ENCODE measurements at places on chromosomes 4 and X.

DNA sequence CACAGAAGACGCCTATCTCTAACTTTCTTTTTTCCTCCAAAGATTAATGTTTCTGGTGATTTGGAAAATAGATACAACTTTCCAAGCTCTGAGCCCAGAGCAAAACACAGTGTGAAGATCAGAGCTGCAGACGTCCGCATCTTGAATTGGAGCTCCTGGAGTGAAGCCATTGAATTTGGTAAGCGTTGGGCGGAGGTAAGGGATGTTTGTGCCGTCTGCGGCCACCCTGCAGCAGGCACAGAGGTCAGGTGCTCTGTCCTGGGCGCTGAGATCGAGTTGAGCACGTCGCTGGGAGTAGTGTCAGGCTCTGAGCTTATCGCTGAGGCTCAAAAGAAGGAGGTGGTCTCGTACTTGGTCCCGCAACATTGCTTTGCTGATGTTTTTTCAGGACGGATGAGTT is 31.8 kb downstream of the CSF2RA start:
- DNase-seq = no peak

DNA sequence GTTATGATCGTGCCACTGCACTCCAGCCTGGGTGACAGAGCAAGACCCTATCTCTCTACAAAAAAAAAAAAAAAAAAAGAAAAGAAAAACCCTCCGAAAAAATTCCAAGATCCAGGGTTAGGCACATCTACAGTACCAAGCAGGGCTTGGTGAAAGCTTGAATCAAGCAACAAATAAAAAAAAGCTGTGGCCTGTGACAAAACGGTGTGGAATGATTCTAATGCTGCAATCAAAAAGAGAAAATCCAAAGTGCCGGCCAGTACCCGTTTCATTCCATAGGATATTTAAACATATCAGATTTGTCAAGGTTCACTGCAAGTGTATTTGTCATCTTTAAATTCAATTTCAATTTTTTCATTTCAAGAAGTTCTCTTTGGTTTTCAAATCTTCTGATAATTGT is 20.5 kb downstream of the RWDD4 start:
- DNase-seq = no peak

- no peak for DNase-seq
Observed at GRCh38 chrX:11311706-11312105, 18.5 kb downstream of the AMELX start.

DNA sequence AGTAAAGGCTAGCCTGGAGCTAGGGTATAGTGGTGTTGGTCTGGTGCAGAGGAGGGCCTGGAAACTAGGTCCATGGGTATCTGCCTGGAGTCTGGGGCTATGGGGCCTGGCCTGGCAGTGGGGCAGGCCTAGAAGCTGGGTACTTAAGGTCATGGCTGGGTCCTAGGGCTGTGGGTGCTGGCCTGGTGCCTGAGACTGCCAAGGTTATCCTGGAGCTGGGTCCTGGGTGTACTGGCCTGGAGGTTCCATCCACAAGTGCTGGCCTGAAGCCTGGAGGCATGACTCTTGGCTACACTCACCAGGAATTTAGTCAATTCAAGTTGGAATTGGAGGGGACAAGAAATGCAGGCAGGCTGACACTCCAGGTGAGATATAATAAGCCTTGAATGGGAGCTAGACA is 108.4 kb upstream of the ZCCHC13 start:
- no peak for DNase-seq

- no peak for DNase-seq
Observed at GRCh38 chrX:9110808-9111207, 76.9 kb upstream of the FAM9B start.

DNA sequence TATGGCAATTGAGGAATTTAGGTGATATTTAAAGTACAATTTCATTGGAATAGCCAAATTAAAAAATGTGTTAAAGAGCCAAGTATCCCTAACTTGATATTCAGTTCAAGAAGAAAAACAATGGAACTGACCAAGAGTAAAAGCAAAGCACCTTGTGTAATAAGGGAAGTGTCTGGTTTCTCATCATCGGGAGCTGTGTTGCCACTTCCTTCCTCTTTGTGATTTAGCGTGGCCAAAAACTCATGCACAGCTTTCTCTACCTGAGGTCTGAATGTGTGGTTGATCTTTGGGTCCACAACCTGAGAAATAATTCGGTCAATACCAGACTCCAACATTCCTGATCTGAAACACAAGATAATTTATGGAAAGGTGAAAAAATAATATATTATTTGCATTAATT is 12.4 kb downstream of the BOD1L1 start:
- no peak for DNase-seq

DNA sequence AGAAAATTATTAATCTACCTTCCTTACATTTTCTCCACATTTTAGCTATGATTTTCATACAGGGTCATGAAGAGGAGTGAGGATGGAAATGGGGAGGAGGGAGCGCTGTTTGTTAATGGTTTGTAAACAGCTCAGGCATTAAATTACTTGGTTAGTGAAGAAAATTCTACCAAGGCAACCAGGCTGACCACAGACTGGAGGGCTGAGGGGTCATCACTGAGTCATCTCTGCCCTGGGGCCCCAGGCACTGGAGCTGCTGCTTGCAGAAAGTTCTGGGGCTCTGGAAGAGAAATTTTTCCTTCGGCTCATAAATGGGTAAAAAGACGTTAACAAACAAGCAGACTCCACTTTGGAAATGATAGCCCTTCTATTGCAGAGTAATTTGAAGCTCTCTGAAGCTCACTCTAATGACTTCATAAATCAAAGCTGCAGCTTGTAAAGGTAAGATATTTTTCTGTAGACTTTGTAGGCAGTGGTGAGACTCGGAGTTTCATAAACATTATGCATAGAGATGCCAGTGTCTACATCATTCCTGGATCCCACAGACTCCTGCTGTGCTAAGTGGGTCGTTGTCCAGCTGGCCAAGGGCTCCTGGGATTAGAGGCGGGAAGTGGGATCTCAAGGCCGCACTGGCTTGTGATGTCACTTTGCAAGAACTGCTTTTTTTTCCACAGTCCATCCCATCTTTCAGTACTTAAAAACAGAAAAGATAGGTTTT is 159.6 kb downstream of the PTTG2 start:
- DNase-seq = no peak

- no peak for DNase-seq
Observed at GRCh38 chr4:80070880-80071603, 2.0 kb downstream of the ANTXR2 start.

DNA sequence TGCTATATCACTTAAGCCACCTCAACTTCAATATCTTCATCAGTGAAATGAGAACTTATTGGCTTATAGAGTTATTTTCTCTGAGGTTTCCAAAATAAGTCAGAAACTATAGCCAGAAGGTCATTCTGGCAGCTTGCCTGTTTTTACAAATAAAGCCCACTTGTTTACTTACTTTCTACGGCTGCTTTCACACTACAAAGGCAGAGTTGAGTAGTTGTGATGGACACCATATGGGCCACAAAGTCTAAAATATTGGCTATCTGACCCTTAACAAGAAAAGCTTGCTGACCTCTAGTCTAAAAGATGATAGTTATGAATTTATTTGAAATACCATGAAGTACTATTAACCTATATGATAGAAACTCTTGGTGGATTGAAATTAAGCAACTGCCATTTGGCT is 67.3 kb upstream of the ATOH1 start:
- no peak for DNase-seq

DNA sequence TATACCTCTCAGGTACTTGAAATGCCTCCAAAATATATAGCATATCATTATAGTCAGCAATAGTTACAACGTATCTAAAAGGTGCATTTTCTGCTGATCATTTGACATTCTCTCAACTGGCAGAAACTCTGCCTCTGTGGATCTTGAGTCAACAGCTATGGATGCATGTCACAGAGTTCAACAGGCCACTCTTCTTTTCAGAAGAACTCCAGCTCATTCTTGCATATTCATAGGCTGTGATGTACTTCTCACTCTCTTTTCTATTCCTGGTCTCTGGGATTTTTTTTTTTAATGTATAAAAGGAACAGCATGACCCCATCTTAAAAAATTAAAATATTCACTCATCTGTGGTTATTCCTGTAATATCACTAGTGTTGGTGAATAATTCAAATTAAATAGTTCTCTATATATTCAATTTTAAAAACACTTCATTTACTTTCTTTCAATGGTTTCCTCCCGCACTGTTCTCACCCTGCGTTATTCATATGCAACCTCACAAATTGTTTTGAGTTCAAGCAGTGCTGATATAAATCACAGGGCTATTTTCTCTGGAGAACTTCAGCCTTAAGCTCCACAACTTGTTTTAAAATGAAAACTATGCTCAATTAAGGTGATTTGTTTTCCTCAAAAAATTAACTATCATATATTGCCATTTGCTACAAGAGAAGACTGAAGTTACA is 1111.2 kb upstream of the ADGRL3 start:
- DNase-seq = no peak

- no peak for DNase-seq
Observed at GRCh38 chr4:100525686-100526085, 7.9 kb upstream of the EMCN start.

DNA sequence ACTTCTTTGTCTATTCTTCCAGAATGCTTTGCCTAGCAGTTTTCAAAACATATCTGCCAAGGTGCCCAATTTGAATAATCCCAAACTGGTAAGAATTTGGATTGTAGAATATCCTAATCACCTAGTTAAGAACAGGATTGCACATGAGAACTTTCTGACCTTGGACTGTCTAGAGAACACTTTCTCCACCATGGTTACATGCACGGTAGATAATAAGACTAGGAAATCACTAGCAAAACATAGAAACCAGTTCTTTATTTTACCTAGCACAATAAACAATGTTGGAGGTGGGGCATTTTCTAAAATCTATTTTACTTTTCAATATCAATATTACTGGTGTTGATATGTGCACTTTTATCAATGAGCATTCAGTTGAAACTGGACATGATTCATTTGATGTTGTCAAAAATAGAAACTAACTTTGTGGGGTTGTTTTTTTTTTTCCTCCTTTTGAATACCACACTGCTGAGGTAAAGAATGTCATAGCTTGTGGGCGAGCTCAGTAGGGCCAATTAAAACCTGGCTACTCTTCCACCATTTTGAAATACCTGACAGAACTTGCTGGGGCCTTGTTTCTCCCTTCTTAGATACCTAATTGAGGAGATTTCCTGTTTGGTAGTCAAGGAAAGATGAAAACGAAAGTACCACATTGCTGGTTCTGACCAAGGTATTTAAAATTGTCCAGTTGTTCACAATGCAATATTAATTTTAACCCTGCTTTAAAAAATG is 10.4 kb downstream of the MID1IP1 start:
- DNase-seq = no peak

- DNase-seq = no peak
Observed at GRCh38 chrX:76434103-76434741, 6.7 kb downstream of the MAGEE1 start.

DNA sequence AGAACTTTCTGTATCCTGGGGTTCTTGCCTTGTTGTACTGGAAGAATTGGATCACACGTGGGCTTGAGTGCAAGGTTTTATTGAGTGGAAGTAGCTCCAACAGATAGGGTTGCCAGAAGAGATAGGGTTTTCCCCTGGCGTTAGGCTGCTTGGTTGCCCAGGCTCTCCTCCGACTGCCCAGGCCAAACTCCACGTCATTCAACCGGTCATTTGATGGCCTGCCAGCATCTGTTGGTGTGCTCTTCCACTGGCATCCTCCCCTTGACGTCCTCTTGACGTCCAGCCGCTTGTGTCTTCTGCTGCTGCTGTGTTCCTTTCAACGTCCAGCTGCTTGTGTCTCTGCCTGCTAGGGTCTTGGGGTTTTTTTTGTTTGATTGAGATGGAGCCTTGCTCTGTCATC is 340.3 kb upstream of the ZCCHC13 start:
- DNase-seq = no peak

- no peak for DNase-seq
Observed at GRCh38 chr4:24643774-24644520, 59.6 kb upstream of the DHX15 start.

- DNase-seq = no peak
Observed at GRCh38 chrX:17984415-17984814, 123.3 kb upstream of the RAI2 start.

GRCh38 chrX:116246261-116246660 is 75.7 kb downstream of the AGTR2 start:
- no peak for DNase-seq

DNA sequence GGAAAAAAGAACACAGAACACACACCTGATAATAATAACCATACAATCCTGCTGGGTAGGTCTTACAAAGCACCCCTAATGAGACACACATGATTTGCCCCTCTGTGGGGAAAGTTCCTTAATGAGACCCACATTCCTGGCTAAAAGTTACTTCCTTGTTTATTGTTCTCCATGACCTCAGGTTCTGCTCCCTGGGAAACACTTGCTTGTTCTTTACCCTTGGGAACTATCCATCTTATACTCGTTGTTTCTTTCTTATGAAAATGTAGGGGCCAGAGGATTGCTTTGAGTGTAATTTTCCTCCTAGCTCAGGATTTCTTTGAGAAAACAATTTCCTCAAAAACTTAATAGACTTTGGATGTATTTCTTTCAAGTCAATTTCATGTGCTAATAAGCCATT is 52.1 kb upstream of the PCDH10 start:
- no peak for DNase-seq

DNA sequence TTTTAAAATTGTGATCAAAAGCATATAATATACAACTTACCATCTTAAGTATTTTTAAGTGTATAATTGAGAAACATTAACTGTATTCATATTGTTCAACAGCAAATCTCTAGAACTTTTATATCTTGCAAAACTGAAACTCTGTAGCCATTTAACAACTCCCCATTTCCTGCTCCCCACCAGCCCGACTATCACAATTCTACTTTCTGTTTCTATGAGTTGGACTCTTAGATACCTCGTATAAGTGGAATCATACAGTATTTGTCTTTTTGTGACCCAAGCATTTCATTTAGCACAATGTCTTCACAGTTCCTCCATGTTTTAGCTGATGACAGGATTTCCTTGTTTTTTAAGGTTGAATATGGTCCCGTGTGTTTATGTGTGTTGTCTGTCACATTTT is 106.0 kb downstream of the LRBA start:
- no peak for DNase-seq

DNA sequence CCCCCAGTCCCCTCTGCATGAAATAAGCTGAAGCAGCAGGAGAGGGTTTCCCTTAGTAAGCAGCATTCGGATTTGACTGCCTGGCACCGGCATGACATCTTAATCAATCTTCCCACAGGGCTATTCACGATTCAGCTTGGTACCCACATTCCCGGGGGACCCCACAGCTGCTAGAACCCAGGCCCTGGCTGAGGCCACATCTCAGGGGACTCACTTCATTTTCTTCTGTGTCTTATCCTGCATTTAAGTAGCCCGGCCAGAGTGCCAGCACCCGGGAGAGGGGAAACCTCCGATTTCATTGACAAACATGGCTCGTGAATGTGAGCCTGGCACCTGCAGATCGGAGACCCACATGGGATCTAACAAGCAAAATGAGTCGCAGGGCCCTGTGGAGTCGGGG is 52.3 kb upstream of the CRMP1 start:
- no peak for DNase-seq

DNA sequence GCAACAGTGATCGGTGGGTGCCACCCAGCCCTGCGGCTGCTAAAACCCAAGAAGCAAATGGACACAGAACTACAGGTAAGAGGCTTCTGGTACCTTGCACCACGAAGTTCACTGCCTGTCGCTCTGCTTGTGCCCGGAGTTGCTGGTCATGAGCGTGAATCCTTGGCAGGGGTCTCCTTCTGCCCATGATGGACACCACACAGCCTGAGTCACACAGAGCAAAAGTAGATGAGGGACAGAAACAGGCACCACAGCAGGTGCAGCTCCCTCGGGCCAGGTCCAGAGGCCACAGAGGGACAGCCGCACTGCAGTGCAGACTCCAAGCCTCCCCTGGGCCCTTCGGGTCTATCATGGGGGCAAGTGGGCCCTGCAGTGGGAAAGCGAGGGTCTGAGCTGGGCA is 22.4 kb downstream of the NAT8L start:
- no peak for DNase-seq

GRCh38 chrX:11546917-11547316 is 118.8 kb downstream of the ARHGAP6 start:
- DNase-seq = no peak
